ENCODE measurements at places on chromosomes 5 and 9.

DNA sequence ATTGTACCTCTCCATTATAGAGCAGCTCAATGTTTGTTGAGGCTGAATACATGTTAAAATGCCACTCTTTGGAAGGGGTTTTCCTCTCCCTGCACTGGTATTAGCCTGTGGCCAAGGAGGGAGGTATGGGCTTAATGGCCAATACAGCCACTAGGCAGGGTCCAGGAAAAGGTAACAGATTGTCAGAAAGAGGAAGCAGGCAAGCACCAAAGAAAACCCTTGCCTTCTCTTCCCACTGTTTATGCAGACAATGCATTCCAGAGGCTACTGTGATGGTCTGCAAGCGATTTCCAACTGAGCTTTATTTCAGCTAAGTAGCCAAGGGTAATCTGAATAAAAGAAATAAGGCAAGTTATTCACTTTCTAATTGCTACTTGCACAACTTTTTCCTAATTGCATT, 95.3 kb upstream of the SLC27A6 start:
- DNase-seq = no peak

- no peak for DNase-seq
These were observed 7.9 kb upstream of the OXCT1 start for GRCh38 chr5:41878173-41878572.

DNA sequence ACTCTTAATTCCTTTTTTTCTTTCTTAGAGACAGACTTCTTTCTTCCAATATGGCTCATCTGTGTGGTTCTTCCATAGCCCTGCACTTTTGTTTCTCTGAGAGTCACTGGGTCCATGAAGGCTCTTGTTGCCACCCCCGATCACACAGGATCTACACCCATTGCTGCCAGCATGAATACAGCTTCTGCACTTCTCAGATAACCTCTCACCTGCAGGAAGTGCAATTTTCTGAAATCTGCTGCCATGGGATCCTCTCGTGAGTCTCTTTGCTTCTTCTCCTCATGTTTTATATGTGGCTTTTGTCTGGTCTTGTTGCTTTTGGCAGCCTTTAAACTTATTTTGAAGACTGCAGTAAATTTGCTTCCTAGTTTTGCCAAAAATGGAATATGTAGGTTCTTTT, 171.2 kb downstream of the TMEM167A start:
- no peak for DNase-seq

DNA sequence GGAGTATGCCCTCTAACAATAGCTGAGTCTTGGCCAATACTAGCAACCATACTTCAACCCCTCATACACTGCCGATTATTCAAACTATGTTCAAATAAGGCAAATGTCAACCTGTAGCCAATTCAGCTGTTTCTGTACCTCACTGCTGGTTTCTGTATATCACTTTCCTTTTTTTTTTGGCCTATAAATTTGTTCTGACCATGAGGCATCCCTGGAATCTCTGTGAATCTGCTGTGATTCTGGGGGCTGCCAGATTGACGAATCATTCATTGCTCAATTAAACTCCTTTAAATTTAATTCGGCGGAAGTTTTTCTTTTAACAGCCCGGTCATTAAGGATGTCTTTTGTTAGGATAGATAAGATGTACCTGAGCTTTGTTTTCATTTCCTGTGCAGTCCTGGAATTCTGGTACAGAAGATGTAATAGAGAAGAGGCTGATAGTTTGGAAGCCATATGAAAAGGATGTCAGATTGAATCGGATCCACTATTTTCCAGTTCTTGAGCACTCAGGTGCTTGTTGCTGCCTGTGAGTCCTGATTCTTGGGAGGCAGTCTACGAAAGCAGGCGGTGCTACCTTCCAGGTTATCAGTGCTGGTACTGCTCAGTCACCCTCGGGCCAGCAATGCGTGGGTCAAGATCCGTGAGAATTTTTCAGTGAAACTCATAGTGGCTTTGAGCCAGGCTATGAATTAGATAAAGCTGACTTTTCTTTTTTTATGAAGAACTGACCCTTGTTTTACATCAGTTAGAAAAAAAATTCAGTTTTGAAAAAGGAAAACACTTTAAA, 106.2 kb upstream of the TUT7 start:
- peak; percentile 70 for DNase-seq

DNA sequence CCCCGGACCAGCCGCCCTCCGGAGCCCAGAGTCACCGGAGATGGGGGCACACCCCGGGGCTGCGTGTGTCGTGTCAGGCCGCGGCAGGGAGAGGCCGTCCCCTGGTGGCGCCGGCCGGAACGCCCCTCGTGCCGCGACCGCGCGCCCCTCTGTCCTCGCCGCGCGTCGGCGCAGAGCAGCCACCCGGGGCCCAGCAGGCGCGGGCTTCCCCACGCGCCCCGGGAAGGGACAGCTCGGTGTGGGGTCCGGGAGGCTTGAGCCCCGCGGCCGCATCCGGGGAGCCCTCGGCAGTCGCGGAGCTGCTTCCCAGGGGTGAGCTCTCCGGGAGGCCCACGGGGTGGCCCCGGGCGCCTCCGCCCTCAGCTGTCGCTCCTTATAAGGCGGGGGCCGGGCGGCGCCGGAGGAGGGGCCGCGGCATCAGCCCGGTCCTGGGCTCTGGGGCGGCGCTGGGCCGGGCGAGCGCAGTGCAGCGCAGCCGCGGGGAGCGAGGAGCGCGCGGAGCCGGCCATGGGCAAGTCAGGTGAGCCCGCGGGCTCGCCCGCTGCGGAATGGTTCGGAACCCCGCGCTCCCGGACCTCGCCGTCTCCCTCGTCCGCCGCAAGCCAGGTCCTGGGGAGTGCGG, at the start of gene GLIPR2:
Gene GLIPR2 (plus strand): TSS at position 462 of the 622 bp plus-strand sequence. CDS start 46 bp downstream, at position 508.
- DNase-seq = peak; percentile 78

- no peak for DNase-seq
These were observed 19.5 kb downstream of the PLPP7 start for GRCh38 chr9:131308906-131309529.

DNA sequence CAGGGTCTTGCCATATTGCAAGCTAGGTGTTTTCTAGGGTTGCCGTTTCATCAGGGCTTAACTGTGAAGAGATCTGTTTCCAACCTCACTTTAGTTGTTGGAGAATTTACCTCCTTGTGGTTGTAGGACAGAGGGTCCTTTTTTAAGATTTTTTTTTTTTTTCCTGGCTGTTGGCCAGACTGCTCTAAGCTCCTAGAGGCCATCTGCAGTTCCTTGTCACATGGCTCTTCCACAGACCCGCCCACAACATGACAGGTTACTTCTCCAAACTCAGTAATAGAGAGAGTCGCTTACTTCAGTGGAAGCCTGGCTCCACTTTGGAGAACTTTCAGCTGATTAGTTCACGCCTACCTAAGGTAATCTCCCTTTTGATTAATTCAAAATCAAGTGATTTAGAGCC, 543.7 kb downstream of the DMRTA1 start:
- no peak for DNase-seq

Measured in fibroblast of skin of right quadriceps (primary cell).